ENCODE measurements at places on chromosomes 16 and 17.
A peak's percentile ranks its signal among the peaks of the same experiment; 100 is the strongest.

DNA sequence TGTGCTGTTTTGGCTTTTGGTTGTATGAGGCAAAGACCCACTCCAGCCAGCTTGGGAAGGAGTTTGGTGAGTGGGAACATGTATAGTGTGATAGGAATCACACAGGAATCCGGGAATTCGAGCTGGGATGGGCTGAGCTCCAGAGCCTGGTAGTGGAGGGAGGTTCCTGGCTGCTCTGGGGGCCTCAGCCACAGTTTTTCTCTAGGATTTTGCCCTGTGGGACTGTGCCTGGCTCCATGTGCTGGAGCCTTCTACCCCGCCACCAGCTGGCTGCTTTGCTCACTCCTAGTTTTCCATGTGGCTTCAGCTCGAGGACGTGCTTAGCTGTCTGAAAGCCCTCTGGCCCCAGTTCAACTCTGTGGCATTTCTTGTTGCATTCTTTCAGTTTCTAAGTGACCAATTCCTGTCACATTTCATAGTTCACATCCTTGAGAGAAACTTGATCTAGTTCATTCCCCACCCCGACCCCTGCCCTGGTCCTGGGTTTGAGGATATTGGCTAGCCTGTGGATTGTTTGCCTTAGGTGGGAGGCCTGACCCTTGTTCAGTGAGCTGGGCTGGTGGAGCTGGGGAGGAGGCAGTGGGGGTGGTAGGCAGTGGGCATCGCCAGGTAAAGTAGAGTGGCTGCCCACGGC, 5.0 kb downstream of the SEC14L1 start:
- DNase-seq: peak; percentile 76

GRCh38 chr17:77790143-77790829, 168.2 kb upstream of the TNRC6C start:
- no peak for DNase-seq

DNA sequence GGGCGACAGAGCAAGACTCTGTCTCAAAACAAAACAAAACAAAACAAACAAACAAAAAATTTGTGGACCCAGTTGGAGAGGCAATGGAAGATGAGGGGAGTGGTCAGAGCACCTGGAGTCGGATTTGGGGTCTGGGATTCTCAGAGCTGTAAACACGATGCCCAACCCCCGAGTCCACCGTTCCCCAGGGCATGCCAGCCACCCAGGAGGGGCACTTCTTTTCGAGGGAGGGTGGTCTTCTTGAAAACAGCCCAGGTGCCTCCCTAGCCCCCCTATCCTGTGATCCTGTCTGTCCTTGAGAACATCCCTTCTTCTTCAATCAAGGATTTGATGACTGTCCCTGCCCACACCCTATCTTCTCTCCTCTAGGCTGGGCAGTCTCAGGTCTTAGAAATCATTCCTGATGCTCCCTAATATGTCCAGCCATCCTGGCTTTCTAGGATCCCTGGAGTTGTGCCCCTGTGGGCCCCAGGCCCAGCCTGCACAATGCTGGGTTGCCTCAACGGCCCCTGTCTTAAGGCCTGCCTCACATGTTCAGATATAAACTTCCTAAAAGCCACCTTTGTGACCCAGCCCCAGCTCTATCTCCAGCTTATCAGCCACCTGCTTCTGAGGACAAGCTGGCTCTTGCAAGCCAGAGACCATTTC, 3.1 kb upstream of the SLC13A2 start:
- no peak for DNase-seq

DNA sequence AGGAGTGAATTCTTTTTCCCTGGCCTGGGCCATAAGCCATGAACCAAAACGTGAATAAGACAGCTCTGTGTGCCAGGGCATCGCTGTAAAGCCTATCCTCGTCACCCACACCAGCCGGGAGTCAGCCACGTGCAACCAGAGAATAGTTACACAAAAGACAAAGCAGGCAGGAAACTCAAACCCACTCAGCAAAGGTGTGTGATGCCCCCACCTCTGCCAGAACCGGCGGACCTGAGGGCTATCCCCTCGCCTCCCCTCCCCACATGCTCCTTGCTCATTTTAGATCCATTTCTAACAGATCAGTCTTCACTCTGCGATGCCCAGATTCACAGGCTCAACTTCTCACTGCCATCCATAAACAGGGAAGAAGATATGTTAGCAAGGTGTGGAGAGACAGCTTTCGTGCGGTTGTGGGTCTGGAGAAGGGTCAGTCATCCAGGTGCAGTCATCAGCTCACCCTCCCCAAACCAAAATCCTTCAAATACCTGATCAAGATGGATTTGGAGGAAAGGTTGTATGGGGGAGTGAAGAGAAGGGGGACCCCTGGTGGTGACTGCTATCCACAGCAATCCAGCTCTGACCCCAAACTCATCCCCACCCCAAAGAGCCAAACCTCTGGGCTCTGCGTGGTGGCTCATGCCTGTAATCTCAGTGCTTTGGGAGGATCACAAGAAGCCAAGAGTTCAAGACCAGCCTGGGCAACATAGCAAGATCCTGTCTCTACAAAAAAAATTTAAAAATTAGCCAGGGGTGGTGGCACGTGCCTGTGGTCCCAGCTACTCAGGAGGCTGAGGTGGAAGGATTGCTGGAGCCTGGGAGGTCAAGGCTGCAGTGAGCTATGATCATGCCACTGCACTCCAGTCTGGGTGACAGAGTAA, 219.2 kb downstream of the C16orf78 start:
- peak; percentile 20 for DNase-seq

GRCh38 chr17:61837175-61838051, 25.9 kb downstream of the BRIP1 start:
- DNase-seq: no peak

- DNase-seq: peak; percentile 65
Observed at GRCh38 chr17:63478814-63479494, 2.1 kb downstream of the ACE start.

DNA sequence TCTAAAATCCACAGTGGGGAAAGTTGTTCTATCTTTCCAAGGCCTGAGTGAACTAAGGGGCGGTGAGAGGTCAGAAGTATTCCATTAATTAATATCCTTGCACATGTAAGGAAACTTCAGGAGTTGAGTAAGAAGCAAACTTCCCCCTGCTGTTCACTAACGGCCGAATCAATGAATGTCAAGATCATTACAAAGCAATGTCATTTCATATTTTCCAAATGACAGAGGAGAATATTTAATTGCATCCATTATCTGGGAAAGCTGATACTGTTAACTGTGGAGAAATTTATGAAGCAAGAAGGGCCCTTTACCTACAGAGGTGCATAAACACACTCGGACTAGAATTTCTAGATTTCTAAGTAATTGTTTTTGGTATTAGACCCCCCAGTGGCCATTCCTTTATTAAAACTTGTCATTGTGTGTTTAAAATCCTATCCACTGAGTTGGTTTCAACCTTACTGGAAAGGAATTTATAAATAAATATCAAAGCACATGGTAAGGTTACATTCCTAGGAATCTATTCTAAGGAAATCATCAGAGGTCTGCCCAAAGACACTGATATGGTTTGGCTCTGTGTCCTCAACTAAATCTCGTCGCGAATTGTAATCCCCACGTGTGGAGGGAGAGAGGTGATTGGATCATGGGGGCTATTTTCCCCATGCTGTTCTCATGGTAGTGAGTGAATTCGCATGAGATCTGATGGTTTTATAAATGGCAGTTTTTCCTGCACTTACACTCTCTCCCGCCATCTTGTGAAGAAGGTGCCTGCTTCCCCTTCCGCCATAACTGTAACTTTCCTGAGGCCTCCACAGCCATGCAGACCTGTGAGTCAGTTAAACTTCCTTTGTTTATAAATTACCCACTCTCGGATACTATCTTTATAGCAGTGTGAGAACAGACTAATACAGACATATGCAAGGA, 20.4 kb upstream of the SMURF2 start:
- no peak for DNase-seq

- DNase-seq: no peak
Observed at GRCh38 chr16:29743827-29744531, 1.8 kb downstream of the C16orf54 start.

- peak; percentile 80 for DNase-seq
Observed at GRCh38 chr16:3157229-3158025, 22.6 kb downstream of the ZNF213 start.

DNA sequence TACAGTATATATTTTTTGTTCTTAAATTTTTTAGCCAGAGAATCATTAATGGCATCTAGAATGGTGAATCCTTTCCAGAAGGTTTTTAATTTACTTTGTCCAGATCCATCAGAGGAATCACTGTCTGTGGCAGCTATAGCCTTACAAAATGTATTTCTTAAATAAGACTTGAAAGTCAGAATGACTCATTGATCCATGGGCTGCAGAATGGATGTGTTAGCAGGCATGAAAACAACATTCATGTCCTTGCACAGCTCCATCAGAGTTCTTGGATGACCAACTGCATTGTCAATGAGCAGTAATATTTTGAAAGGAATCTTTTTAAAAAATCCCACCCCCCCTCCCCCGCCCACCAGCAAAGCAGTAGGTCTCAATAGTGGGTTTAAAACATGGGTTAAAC, 51.4 kb downstream of the CACNG1 start:
- DNase-seq: no peak

- DNase-seq: no peak
Observed at GRCh38 chr17:65198653-65199382, 61.6 kb downstream of the RGS9 start.

- no peak for DNase-seq
Observed at GRCh38 chr17:44848961-44849489, 1.3 kb downstream of the HIGD1B start.

DNA sequence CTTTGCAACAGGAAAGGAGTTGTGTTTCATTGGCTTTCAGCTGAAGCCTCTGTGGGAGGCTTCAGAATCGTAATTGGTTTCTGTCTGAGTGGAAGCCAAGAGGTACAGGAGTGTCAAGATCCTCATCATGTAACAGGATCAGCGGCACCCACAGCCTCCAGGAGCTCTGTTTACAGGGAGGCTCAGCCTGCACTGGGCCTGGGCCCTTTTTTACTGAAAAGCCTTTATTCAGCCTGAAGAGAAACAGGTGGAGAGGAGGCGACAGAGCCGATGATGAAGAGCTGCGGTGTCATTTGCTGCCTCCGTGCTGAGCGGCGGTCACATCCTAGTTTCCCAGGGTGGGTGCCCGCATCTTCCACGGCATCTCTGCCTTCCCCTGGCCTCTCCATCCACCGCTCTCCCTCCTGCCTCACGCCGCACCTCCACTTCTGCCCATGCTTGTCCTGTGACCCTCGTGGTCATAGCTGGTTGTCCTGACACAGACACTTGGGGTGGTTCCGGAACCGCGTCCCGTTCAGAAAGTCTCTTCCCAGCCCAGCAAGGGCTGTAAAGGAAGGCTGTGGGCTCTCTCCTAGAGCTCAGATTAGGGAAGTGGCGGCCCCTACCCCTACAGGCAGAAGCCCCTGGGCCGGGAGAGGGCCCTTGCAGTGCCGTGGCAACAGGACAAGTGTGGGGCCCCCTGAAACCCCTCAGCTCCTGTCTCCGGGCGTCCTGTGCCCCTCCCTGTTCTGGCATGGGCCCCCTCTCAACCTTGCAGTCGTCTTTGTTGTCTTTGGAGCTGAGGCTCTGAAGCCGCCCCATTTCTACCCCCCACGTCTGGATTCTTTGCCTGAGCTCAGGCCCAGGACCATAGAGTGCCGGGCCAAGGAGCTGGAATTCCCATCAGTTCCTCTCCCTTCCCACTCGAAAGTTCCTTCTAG, 53.9 kb upstream of the CHMP6 start:
- peak; percentile 63 for DNase-seq

GRCh38 chr17:9899280-9900043, 5.6 kb downstream of the RCVRN start:
- no peak for DNase-seq

DNA sequence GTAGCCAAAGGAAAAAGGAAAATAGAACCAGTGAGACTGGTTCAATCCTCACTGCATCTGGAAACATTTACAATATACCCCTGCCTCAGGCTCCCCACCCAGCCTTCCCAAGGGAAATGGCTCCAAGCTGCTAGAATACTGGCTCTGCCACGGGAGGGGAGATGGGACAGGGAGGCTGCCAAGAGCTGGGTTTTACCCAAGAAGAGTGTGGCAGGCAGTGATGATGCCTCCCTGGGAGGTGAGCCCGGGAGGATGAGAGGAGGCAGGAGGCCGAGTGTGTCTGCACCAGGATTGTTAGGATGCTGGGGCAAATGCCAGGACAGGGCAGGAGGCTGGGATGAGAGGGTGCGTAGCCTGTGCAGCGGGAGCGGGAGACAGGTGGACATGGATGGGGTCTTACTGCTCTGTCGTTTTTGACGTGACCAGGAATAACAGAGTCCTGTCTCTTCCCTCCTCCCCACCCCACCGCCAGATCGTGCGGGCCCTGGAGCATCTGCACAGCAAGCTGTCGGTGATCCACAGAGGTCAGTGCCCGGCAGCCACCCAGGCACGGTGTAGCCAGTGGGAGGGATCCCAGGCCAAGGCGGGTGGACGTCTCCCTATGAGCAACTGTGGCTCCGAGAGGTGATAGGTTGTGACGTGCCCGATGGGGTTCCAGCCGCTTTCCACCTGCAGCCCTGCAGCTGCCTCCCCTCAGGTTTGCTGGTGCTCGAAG, 18.4 kb downstream of the MAP2K3 start:
- no peak for DNase-seq

DNA sequence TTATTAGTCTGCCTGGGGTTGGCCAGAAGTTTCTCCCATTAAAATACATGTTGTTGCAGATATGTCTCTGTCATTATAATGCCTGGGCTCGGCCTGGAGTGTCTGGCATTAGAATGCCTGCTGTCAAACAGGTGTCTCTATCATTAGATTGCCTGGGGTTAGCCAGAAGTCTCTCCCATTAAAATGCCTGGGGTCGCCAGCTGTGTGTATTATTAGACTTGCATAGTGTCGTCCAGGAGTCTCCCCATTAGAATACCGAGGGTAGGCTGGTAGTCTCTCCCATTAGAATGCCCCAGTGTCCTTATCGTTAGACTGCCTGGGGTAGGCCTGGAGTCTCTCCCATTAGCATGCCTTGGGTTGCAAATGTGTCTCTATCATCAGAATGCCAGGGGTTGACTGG, 2270.8 kb downstream of the TP53TG3F start:
- no peak for DNase-seq

- peak; percentile 91 for DNase-seq
Observed at GRCh38 chr17:17822189-17822588, 14.6 kb downstream of the SREBF1 start.

DNA sequence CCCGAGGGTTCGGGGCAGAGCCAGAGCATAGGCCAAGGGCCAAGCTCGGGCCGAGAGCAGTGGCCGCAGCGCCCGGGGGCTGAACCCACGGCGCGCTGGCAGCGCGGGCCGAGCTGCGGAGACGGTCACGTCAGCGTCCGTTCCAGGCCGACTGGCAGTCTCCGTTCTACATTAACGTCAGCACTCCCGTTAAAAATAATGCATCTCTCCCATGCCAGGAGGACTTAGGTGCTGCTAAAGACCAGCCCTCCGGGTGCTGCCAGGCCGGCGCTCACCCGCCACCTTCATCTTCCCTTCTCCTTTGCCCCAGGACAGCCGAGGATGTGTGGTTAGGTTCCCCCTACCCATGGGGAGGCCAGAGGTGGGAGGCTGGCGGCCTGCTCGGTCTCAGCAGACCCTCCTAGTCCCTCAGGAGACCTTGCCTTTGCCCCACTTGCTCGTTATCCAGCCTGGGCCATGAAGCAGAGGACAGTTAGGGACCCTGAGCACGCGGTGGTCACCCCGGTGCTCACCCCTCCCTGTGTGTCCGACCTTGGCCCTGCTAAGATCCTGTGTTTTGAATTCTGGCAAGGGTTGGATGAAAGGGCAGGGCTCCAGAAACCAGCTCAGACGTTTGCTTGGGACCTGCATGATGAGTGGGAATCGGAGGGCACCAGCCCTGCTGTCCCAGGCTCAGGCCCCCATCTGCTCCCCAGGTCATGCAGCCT, 572 bp downstream of the MPG start:
- no peak for DNase-seq

Data from tibial artery (tissue), 4 donors.